ENCODE measurements at places on chromosomes 3 and 15.

- H3K27ac ChIP-seq: no peak overlapping the region
- peaks cover 26% of the 10 kb centered on the region for H3K4me1 ChIP-seq
- H3K27me3 ChIP-seq: no peaks in the 10 kb centered on the region
- H3K4me3 ChIP-seq: no peak overlapping the region
- no peaks in the 10 kb centered on the region for H3K36me3 ChIP-seq
These were observed 38.5 kb upstream of the MRPL3 start for GRCh38 chr3:131541288-131541687.

- no peak for DNase-seq
- peaks cover 10% of the 10 kb centered on the region for H3K36me3 ChIP-seq
- no peaks in the 10 kb centered on the region for H3K4me1 ChIP-seq
- no peaks in the 10 kb centered on the region for H3K27me3 ChIP-seq
- no peak overlapping the region for H3K4me3 ChIP-seq
These were observed 98.1 kb downstream of the XXYLT1 start for GRCh38 chr3:195172896-195173295.

DNA sequence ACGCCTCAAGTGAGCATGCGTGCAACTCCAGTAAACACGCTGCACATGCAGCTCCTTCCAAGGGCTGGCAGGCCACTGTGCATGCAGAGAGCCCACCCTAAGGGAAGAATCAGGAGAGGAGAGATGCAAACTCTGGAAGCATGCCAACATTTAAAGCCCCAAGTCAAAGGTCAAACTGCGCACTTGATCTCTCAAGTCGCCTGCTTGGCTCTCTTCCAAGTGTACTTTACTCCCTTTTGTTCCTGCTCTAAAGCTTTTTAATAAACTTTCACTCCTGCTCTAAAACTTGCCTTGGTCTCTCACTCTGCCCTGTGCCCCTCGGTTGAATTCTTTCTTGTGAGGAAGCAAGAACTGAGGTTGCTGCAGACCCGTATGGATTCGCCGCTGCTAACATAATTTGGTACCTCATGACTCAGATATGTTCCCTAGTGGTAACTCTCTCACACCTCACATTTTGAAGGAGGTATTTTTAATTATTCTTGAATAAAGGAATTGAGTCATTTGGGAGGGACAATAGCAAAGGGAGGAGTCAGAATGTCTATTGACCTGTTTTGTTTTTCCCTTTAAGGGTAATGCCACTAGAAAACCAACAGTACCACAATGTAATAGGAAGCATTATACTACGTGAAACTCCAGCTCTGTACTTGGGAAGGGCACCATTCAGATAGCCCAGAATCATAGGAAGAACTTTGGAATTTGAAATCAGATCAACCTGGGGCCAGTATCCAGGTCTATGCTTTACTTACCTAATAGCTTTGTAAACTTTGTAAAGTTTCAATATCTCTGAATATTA lies 19.6 kb upstream of the DGKG start:
- H3K27ac ChIP-seq: no peak overlapping the region
- H3K4me3 ChIP-seq: no peak overlapping the region
- no peaks in the 10 kb centered on the region for H3K4me1 ChIP-seq
- peaks cover 15% of the 10 kb centered on the region for H3K27me3 ChIP-seq
- H3K36me3 ChIP-seq: no peaks in the 10 kb centered on the region

DNA sequence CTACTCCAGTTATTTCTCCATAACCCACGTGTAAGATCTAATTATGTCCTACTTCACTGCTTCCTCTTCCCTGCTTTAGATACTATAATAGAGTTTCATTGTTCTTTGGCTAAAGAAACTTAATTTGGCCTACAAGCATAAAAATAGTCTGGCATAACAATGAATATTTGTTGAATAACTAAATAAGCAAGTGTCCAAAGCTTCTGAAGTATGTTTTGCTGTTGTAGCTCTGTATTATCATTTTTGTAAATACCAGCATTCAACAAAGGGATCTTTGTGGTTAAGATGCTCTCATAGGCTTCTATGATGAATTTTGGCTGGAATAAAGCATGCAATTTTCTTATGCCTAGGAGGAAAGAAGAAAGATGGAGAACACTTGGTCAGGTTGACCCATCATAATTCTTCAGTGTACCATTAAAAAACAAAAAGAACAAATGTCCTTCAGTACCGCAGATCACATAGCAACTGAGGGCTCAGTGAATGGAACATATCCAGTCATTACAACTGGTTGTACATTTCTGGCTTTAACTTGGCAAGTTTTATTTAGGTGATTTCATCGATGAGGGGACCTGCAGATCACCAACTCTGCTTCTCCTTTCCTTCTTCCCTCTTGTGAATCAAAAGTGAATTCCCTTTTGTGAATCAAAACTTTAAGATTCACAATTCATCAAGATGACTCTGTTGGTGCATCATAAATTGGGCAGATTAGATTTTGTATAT lies 465.9 kb upstream of the TGFBR2 start:
- no peak overlapping the region for H3K27ac ChIP-seq
- H3K36me3 ChIP-seq: no peaks in the 10 kb centered on the region
- no peak for DNase-seq
- no peak overlapping the region for H3K4me3 ChIP-seq

DNA sequence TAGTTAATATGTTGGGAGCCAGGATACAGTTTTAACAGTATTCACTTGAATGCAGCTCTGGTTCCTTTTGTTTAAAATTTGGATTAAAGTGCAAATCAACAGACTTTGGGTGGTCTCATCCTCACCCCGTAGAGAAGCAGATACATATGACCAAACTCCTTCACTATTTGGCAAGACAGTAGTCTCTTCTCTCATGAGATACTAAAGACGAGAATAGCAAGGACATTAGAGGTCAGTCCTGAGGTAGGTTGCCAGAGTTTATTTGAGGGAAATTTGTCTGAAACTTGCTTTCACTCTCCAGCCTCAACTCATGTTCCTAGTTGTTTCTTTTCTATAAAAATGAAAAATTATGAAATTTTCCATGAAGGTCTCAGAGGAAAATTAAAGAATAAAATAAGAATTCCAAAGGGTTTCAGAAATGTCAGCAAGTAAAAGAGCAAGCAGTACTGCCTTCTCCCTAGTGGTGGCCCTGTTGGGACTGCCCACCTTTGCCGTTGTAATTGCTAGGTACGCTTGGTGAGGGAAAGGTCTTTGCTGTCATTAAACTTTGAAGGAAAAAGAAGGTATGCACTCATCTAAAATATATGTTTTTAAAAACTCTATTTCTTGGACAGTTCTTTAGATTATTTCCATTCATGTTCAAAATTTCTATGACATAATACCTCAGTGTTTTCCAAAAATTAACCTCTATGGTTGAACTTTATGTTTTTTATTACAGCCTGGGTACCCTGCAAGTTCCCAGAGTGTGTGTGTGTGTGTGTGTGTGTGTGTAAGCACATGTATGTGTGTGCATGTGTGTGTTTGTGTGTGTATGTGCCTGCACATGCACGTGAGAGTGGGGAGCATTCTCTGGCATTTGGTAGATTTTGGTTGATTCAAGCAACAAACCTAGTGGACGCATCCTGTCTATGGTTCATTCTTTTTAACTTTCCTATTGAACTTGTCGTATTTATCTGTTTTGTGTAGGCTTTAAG lies 111.4 kb downstream of the CMSS1 start:
- peaks cover 1% of the 10 kb centered on the region for H3K27me3 ChIP-seq
- peaks cover 40% of the 10 kb centered on the region for H3K4me1 ChIP-seq
- no peak overlapping the region for H3K4me3 ChIP-seq
- H3K36me3 ChIP-seq: no peaks in the 10 kb centered on the region

DNA sequence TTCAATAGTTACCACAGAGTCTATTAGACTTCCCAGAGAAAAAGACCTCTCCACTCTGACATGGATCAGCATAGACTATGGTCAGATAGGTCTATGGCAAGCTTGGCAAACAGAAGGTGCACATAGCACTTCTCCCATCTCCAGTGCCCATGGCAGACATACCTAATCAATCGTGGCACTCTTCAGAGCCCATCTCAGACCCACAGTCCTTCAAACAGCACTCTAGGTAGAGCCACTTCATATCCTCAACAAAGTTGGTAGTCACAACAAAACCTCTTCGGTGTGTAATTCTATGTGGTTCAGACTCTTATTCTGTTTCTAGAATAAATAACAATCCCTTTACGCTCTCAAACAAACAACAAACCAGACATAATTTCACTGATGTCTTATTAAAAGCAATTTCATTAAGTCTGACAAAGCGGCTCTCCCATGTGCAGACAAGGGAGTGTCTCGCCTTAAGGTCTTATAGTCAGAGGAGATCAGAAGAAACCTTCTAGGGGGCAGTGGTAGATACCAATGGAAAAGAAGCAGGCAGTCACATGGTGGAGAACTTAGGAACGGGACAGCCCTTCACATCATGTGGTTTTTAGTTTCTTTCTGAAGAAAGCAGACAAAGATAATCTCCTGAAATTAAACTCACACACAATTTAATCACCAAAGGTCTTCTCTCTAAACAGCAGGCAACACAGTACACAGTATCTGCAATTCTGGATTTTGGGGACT lies 483.4 kb downstream of the FOXP1 start:
- H3K36me3 ChIP-seq: peaks cover 1% of the 10 kb centered on the region
- DNase-seq: no peak
- peaks cover 65% of the 10 kb centered on the region for H3K4me1 ChIP-seq
- H3K4me3 ChIP-seq: peak overlapping the region; percentile 78
- no peaks in the 10 kb centered on the region for H3K27me3 ChIP-seq
- peak overlapping the region; percentile 99 for H3K27ac ChIP-seq

- no peaks in the 10 kb centered on the region for H3K27me3 ChIP-seq
- H3K36me3 ChIP-seq: no peaks in the 10 kb centered on the region
- no peaks in the 10 kb centered on the region for H3K4me1 ChIP-seq
- H3K4me3 ChIP-seq: no peak overlapping the region
- H3K27ac ChIP-seq: no peak overlapping the region
- DNase-seq: no peak
These were observed 816.6 kb downstream of the EPHA3 start for GRCh38 chr3:89923921-89924610.

GRCh38 chr3:58530354-58530865 lies 6.6 kb downstream of the ACOX2 start:
- H3K4me3 ChIP-seq: no peak overlapping the region
- H3K4me1 ChIP-seq: peaks cover 38% of the 10 kb centered on the region
- H3K36me3 ChIP-seq: peaks cover 5% of the 10 kb centered on the region
- no peak for DNase-seq
- no peak overlapping the region for H3K27ac ChIP-seq
- H3K27me3 ChIP-seq: no peaks in the 10 kb centered on the region

DNA sequence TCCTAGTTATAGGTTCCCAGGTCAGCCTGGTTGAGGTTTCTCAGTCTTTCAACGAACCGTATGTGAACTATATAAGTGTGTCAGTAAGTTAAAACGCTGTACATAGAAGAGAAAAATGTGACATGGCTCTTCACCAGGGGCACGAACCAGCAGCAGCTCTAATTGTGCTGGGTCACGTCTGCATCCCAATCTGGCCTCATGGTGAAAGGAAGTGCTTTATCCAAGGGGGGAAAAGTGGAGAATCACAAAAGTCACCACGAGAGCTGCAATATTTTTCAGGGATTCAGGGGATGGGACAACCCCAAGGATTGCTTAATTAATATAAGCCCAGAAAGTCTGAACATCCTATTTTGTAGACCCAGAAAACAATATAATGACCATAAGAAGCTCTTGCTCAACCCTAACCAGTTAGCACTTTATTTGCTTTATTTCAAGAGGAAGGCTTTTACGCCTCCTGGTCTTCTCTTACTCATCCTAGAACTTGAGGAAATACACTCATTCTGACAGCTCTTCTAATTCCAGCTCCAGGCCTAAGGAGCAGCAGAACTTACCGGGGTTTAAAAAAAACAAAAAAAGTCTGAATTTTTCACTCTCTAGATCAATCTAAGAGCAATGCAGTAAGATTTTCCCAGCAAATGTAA lies 16.5 kb downstream of the ANXA2 start:
- DNase-seq: no peak
- H3K4me1 ChIP-seq: peaks cover 95% of the 10 kb centered on the region
- peaks cover 64% of the 10 kb centered on the region for H3K36me3 ChIP-seq
- H3K27ac ChIP-seq: peak overlapping the region; percentile 94

DNA sequence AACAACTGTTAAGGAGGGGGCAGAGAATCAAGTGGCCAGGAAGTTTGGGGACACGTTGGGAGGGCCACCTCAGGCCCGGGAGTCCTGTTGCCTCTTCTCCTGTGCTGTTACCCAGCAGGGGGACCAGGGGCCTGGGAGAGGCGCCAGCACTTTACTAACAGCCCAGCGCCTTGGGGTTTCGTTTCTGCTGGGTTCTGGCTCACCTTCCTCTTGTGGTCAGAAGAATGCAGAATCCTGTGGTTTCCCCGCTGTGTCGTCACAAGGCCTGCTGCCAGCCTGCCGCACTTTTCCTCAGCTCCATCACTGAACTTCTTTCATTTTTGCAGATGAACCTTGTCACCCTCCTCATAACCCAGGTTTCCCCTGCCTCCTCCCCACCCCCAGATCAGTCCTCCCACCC lies 67.7 kb downstream of the SLC30A4 start:
- H3K27me3 ChIP-seq: peaks cover 6% of the 10 kb centered on the region
- peak overlapping the region; percentile 97 for H3K27ac ChIP-seq
- H3K36me3 ChIP-seq: peaks cover 9% of the 10 kb centered on the region
- H3K4me1 ChIP-seq: peaks cover 48% of the 10 kb centered on the region

DNA sequence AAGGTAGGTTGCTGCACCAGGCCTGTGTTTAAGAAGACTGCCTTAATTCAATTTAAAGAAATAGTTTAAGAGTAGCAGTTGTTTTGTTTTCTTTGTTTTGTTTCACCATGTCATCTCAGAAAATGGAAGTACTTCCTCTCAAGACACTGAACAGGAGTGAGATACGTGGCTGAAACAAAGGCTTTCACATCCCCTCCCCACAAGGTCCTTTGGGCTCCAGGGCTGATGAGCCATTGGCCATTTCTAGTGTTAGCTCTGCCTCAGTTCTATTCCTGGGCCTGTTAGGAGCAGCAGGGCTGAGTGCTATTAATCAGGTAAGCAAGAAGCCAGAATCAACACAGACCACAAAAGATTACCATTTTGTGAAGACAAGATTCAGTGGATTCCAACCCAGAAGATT lies 132.8 kb downstream of the KCNAB1 start:
- peaks cover 5% of the 10 kb centered on the region for H3K27me3 ChIP-seq
- H3K4me1 ChIP-seq: no peaks in the 10 kb centered on the region
- no peak overlapping the region for H3K4me3 ChIP-seq
- H3K27ac ChIP-seq: no peak overlapping the region
- DNase-seq: no peak

DNA sequence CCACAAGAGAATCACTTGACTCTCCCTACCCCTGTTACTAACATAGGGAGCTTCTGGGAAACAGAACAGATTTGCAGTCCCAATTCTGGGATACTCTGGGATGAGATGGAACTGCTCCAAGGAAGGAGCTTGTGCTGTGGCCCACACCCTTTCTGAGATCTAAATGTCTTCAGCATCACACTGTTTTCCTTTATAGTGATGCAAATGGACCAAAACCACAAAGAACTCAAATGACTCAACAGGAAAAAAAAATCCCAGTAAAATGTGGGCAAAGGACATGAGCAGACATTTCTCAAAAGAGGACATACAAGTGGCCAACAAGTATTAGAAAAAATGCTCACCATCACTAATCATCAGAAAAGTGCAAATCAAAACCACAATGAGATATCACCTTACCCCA lies 155.6 kb downstream of the NECTIN3 start:
- H3K27ac ChIP-seq: peak overlapping the region; percentile 65
- no peaks in the 10 kb centered on the region for H3K27me3 ChIP-seq
- no peak overlapping the region for H3K4me3 ChIP-seq
- peaks cover 14% of the 10 kb centered on the region for H3K36me3 ChIP-seq

- peaks cover 11% of the 10 kb centered on the region for H3K4me1 ChIP-seq
- no peak overlapping the region for H3K27ac ChIP-seq
- no peaks in the 10 kb centered on the region for H3K36me3 ChIP-seq
- no peak overlapping the region for H3K4me3 ChIP-seq
- DNase-seq: peak; percentile 55
- peaks cover 9% of the 10 kb centered on the region for H3K27me3 ChIP-seq
These were observed 52.4 kb downstream of the ANP32A start for GRCh38 chr15:68768321-68768720.

GRCh38 chr3:100144255-100144866 lies 30.1 kb upstream of the FILIP1L start:
- no peak for DNase-seq
- H3K4me1 ChIP-seq: peaks cover 8% of the 10 kb centered on the region
- no peak overlapping the region for H3K27ac ChIP-seq
- no peaks in the 10 kb centered on the region for H3K27me3 ChIP-seq
- peaks cover 24% of the 10 kb centered on the region for H3K36me3 ChIP-seq
- H3K4me3 ChIP-seq: no peak overlapping the region
